ENCODE measurements at places on chromosomes 4 and X. TPM values are rescaled to one million over a fixed set of nuclear protein-coding genes. Genes with fewer than 3 reads are reported as not detected.

GRCh38 chr4:6179362-6179761 is 21.0 kb downstream of the JAKMIP1 start:
- DNase-seq, result peak; percentile 42

GRCh38 chr4:163493643-163494359 is 689 bp upstream of the TMA16 start:
- no peak for DNase-seq

DNA sequence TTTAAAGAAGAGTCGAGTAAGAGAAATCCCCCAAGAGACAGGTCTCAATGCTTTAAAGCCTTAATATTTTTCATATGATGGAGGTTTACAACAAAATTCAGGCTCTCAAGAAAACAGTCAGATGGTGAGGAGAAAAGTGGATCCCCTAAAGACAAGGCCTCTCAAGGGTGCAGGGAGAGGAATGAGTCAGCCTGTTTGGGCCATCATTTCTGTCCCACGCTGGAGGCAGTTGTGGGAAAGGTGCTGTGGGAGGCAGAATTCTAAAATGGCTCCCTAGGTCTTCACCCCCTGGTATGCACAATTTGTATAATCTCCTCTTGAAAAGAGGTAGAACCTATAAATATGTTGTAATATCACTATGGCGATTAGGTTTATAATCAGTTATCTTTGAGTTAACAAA is 4.6 kb upstream of the TIFA start:
- no peak for DNase-seq

GRCh38 chr4:140297221-140297570 is 76.2 kb upstream of the SCOC start:
- no peak for DNase-seq

GRCh38 chr4:122798101-122798500 is 28.5 kb upstream of the FGF2 start:
- DNase-seq, result no peak

The MGARP gene
- not detected for polyA plus RNA-seq

The SSX3 gene
- polyA plus RNA-seq, result not detected

The MXRA5 gene
- polyA plus RNA-seq, result not detected

The UGT2A2 gene
- not detected for polyA plus RNA-seq
